ENCODE measurements at places on chromosomes 2 and 18.

DNA sequence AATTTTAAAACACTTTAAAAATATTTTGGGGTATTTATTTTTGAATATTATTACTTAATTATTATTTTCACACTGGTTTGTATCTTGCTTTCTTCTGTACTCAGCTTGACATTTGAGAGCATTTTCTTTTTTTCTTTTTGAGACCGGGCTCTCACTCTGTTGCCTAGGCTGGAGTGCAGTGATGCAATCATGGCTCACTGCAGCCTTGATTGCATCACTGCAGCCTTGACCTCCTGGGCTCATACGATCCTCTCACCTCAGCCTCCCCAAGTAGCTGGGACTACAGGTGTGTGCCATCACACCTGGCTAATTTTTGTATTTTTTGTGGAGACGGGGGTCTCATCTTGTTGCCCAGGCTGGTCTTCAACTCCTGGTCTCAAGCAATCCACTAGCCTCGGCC is 79.9 kb upstream of the DLX2 start:
- no peak for DNase-seq

GRCh38 chr18:10563886-10564285 is 38.1 kb downstream of the NAPG start:
- no peak for DNase-seq

DNA sequence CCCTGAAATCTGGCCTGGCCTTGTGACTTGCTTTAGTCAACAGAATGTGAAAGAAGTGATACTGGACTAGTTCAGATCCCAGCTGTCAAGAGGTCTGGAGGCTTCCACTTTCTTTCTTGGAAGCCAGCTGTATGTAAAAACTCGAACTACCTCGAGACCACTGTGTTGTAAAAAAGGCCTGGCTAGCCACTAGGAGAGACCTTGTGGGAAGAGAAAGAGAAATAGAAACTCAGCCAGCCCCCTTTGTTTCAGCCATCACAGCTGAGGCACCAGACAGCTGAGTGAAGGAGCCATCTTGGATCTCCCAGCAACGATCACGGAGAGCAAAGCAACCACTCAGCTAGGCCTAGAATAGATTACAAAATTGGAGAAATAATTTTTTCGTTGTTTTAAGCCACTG is 324.9 kb upstream of the TCF4 start:
- no peak for DNase-seq

GRCh38 chr2:238032755-238033337 is 28.0 kb upstream of the SCLY start:
- no peak for DNase-seq

GRCh38 chr18:3715231-3716080 is 265.5 kb downstream of the TGIF1 start:
- DNase-seq: no peak

GRCh38 chr2:110867078-110867477 is 134.7 kb downstream of the ACOXL start:
- no peak for DNase-seq

DNA sequence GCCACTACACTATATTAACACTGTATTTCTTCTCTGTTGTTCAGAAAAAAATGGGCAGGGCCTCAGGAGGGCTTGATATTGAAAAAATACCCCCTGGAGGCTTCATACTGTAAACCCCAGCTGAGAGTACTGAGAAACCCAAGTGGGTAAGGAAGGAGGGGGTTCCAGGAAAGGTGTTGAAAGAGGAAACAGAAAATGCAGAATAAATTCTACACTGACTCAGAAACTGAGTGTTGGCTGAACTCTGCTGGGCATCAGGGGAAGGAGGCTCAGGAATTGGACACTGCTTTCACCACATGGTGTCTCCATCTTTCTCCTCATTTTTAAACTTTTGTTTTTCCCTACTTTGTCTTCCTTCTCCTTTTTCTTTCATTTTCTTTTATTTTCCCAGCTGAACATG is 253.7 kb downstream of the DYM start:
- DNase-seq: no peak

- DNase-seq: no peak
Observed at GRCh38 chr18:9561759-9562158, 52.6 kb downstream of the PPP4R1 start.

Measured in coronary artery (tissue), 2 donors.